ENCODE measurements at places on chromosomes 16 and 17. TPM values are rescaled to one million over a fixed set of nuclear protein-coding genes. Genes with fewer than 3 reads are reported as not detected.

The TAC4 gene
- not detected for polyA plus RNA-seq

The OR2C1 gene
- not detected for polyA plus RNA-seq

The CETP gene
- polyA plus RNA-seq: not detected

The GLIS2 gene
- polyA plus RNA-seq: 21.3 TPM

The MMP28 gene
- polyA plus RNA-seq: 1.5 TPM
